Ureter (tissue), 1 donor: ENCODE measurements at places on chromosomes 4 and X.

GRCh38 chrX:11778230-11778629, 20.2 kb downstream of the MSL3 start:
- DNase-seq: no peak

DNA sequence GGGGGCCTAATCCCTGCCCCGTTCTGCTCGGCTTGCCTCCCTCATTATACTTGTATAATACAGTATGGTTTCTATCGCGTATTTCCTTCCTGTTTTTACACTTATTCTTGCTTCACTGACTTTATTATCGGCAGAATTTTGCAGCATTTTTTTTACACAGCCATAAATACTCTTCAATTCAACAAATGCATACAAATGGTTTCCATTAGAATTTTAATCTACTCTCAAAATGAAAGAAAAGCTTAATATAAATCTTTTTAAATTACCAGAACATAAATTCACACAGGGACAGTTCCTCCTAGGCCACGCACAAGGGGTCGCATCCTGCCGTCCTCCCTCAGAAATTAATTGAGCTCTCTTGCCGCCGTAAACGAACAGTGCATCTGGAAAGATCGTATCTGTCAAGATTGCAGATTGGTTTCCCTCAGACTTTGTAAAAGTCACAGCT, 42.9 kb downstream of the DCTD start:
- no peak for DNase-seq

- DNase-seq: no peak
Measured at GRCh38 chr4:186728631-186729271, 5.1 kb upstream of the FAT1 start.

- no peak for DNase-seq
Measured at GRCh38 chr4:169068423-169068822, 58.4 kb upstream of the CBR4 start.

DNA sequence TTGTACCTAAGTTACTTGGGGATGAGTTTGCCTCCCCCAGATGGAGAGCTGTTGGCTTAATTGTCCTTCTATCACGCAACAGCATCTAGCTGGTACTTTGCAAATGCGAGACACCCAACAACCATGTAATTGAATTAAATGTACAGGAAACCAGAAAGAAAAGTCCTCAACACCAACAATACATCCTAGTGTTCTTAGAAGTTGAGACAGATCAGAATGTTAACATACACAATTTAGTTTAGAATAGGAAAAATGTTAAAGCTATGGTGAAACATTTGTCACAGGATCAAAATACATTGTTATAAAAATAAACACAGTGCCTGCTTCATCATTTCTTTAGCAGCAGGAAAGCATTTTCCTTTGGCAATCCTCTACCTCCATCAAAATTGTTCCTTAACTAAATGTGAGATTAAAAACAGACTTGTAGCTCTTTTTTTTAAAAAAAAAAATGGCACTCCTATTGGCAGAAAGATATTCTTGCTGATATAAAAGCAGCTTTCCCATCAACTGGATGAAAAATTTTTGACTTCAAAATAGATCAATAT, 163.1 kb upstream of the MID1 start:
- DNase-seq: no peak

DNA sequence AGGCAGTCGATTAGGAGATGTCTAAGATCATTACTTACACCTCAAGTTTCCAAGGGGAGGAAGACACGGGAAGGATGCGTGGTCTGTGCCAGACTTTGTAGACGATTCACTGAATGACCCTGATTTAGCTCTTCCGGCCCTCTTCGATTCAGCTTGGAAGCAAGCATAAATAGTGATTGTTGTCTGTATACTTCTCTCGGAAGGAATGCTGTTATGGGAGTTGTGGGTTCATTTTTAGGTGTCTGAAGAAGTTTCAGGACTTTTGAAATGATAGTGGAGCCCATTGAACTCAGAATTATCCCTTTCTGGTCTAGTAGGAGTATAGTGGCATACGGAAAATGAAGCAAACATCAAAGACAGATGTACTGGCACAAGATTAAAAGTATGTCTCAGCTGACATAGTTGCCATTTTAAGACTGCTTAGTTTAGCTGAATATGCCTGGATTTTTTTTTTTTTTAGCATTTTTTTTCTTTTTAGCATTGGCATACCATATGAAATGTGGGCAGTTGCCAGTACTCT, 1.0 kb upstream of the ANKRD17 start:
- DNase-seq: no peak

DNA sequence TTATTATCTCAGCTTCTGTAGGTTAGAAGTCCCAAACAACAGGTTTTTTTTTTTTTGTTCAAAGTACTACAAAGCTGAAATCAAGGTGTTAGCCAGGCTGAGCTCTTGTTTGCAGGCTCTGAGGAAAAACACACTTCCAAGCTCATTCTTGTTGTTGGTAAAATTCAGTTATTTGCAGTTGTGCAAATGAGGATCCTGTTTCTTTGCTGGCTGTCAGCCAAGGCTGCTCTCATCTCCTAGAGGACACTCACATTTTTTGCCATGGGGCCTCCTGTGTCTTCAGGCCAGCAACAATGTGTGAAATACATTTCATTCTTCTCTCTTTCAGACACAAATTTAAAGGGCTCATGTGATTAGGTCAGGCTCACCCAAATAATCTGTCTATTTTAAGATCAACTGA, 60.3 kb upstream of the HSD17B10 start:
- DNase-seq: no peak

- no peak for DNase-seq
Measured at GRCh38 chrX:72042852-72043248, 88.9 kb downstream of the RTL5 start.

DNA sequence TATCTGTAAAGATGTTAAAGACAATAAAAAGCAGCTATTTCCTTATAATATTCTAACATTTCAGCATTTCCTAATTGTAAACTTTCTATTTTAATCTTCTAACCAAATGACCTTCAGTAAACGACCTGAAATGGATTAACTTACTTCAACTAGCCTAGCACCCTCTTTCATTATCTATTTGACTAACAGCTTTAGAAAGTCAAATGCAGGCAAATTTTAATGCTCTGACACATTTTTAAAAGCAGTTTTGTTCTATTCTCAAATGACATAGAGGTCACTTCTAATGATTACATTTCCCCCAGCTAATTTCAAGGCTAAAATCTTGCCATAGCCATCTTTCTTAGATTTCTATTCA, 41.9 kb downstream of the SLC7A11 start:
- no peak for DNase-seq

DNA sequence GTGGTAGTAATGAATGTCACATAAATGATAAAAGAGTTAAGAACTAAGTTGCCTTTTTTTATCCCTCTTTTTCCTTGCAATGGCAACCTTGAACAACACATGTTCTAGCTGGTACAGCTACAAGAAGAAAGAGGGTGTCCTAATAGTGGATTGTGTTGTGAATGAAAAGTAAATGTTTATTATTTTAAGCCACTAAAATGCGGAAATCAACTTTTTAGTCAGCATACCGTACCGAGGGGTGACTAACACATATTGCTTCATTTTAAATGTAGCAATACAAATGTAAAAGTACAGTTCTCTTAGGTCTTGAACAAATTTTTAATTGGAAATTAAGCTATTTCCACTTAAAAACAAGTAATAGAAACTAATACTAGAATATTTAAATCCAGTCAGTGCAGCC, 17.7 kb upstream of the AP1AR start:
- no peak for DNase-seq

GRCh38 chrX:77017093-77017492, 430.1 kb upstream of the FGF16 start:
- no peak for DNase-seq

DNA sequence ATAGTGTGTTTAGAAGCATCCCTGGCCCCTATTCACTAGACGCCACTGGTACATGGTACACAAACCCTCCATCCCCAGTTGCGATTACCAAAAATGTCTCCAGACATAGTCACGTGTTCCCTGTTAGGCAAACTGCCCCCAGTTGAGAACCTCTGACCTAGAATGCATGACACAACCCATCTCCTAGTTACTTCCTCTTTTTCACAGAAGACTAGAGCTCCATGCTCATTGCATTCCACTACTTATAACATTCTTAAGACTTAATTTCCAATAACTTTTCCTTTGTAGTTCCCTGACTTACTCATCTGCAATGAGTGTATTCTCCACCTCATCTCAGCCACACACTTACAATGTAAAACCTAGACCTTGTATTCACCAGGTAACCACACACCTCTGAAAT, 68.6 kb downstream of the PRSS12 start:
- no peak for DNase-seq

DNA sequence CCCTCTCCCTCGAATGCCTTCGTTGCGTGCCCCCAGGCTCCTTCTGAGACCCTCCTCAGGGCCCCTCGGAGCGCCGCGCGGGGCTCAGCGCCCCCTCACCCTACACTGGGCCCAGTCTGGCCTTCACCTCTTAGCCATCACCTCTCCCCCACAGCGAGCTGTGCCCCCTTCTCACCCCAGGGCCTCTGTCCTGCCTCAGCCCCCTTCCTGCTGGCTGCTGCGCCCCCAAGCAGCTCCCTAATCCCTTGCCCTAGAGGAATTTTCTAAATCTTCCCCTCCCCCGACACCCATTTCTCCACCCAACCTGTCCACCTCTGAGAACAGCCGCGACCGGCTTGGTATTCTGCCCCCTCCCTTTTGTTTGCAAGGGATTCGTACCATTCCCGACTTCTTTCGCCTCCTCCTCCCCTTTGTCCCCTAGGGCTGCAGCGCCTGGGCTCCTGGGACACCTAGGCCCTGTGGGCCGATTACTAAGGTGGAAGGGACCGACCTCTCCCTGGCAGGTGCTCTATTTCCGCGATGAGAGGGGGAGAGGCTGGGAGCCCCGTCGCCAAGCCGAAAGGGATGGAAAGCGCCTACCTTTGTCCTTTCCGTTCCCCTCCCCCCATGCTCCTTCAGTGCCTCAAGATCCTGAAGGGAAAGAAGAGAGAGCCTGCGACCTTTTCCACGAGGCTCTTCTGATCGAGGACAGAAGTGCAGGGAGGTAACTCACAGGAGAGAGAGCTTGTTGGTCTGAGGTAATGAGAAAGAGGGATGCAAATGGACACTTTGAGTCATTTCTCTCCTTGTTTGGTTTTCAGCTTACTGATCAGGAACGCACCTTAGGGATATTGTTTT, 10.9 kb downstream of the DLG3 start:
- no peak for DNase-seq

DNA sequence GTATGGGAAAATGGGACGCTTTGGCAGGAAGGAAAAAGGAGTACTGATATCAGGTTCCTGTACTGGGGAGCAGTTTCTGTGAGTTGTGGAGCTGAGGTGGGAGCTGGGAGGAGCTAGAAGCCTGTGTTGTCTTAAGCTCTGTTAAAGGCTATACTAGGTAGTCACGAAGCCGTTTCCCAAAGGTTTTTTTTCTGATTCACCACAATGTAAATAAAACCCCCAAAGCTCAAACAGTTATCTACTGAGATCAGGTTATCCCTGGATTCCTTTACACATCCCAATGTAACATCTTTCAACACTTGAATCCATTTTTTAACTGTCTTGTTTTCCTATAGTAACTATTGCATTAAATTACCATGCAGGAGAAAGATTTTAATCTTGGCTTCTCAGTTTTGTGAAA, 297.4 kb upstream of the SFRP2 start:
- DNase-seq: no peak

GRCh38 chrX:39519566-39520301, 578.0 kb downstream of the BCOR start:
- DNase-seq: no peak

DNA sequence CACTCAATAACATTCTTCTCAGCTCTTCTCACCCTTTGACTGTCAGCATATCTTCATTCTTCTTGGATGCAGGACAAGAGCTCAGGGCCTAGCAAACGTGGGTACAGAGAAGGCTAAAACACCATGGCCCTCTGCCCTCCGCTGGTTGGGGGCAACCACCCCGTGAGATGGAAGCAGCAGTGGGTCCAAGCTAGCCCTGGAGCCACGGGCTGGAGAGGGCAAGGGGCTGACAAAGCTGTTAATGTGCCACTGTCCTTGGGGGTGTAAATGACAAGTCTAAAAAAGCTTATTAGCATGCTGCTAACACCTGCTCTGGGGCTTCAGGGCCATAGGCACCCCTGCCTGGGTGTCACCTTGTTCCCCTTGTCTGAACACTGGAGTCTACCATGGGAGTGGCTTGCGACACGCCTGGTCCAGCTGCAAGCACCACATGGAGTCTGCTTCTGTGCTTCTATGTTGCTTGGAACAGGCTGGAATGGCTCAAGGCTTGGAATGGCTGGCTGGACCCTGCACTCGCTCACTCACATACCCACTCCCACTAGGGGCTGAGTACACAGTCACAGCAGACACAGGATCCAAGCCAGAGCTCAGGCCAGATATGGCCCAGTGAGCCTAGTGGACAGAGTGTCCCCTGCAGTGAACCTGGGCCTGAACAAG, 246.0 kb downstream of the PCDH10 start:
- no peak for DNase-seq

- no peak for DNase-seq
Measured at GRCh38 chr4:100081491-100081890, 108.8 kb downstream of the DDIT4L start.

- DNase-seq: no peak
Measured at GRCh38 chr4:83387012-83387411, 52.4 kb upstream of the HPSE start.

- DNase-seq: no peak
Measured at GRCh38 chrX:73964579-73964978, 339.4 kb upstream of the ZCCHC13 start.

- no peak for DNase-seq
Measured at GRCh38 chr4:123093236-123093635, 170.8 kb upstream of the NUDT6 start.

- DNase-seq: no peak
Measured at GRCh38 chrX:71067089-71067488, 1.0 kb downstream of the SNX12 start.

GRCh38 chr4:10942156-10942555, 257.6 kb upstream of the CLNK start:
- no peak for DNase-seq

- peak; percentile 49 for DNase-seq
Measured at GRCh38 chr4:86033171-86033570, 326.7 kb downstream of the MAPK10 start.

- DNase-seq: no peak
Measured at GRCh38 chrX:97629597-97629985, 745.9 kb downstream of the RPA4 start.

DNA sequence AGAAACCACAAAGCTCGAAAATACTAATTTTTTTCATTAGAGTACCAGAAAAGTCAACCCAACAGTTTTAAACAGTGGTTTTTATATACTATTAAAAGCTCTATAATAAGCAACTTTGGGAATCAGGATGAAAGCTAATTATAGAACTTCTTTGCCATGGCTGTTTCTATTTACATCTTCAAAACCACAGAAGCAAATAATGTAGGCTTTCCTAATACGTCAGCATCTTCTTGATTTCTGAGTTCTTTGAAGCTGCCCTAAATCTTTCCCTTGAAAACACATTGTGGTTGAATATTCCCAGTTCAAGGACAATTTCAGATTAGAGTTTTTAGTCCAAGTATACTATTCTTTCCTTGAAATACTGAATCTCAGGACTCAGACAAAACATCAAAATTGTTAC, 460.2 kb upstream of the FAT1 start:
- no peak for DNase-seq

GRCh38 chrX:51151734-51152133, 180.9 kb upstream of the NUDT10 start:
- DNase-seq: no peak

GRCh38 chr4:47031751-47032404, 511 bp downstream of the GABRB1 start:
- no peak for DNase-seq

- DNase-seq: peak; percentile 54
Measured at GRCh38 chr4:105619188-105619931, 66.9 kb downstream of the ARHGEF38 start.
